ENCODE measurements at places on chromosomes 6 and 20.

DNA sequence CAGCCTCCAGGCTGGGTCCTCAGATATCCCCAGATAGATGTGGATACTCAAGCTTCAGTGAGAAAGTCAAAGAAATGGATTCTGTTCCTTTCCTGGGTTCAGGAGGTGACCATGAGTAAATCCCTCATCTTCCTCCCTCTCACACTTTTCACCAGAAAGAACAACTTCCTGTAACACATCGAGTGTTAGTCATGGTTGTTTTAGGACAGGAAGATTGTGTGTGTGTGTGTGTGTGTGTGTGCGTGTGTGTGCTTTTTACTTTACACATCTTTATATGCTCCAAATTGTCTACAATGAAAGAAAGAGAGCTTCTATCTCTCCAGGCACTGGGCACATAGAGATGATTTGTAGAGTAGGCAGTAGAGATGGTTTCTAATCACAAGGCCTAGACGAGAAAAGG lies 139.9 kb downstream of the TBXT start:
- no peak for DNase-seq

- DNase-seq: peak; percentile 29
These were observed 50.8 kb upstream of the FAM83D start for GRCh38 chr20:38875175-38875993.

DNA sequence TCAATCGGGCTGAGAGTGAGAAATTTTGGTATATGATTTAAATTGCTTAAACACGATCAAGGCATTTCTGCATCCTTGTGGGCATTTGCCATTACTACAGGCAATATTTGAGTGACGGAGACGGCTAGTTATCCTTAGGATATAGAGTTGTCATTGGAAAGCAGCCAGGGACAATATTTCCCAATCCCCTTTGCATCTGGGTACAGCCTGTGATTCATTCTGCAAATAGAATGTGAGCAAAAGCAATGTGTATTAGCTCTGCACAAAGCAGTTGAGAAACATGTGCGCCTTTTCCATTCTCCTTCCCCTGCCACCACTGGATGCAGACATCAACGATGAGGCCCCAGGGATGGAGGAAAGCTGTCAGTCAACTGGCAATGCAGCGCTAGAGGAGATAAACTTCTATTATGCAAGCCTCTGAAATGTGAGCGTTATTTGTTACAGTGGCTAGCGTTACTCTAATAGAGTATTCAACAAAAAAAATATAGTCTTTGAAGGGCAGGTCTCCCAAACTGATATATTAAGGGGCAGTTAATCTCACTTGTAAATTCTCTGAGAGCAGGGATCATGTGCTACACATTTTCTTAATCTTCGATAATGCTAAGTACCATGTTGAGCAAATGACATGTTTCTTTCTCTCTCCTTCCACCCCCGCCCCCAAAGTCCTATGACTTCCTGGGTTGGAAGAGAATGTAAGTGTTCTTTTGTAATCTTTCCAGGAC lies 37.1 kb upstream of the NCOA3 start:
- no peak for DNase-seq

DNA sequence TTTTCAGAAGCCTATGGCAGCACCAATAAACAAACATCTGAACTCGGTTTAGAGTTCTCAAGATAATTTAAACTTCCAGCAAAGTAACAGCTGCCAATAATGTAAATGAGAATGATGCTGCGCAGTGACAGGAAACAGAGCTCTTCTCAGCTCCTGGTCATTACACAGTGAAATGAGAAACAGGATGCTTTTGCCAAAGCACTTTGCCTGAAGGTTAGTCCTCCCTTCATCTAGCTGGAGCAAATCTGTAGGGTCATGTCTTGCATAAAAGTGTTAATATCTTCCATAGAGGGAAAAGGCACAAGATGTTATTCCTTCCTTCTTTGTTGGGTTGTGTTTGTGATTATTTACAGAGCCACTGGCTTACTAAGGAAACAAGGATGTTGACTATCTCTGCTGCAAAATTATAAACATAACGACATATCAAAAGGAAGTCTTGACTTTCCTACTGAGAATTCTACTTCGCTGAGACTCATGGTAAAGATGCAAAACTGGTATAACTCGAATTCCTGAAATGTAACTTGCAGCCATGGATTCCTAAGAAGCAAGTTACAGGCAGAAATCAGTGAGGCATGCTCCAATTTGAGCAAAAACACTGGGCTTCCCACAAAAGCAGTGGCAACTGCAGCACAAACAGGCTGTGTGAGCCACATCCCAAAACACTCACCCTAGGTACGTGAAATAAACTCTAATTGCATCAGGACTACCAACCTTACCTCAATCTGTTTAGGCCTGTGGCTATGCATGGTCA lies 102.5 kb upstream of the BEND6 start:
- DNase-seq: no peak

- no peak for DNase-seq
These were observed 6.6 kb upstream of the CCR6 start for GRCh38 chr6:167116109-167116837.

DNA sequence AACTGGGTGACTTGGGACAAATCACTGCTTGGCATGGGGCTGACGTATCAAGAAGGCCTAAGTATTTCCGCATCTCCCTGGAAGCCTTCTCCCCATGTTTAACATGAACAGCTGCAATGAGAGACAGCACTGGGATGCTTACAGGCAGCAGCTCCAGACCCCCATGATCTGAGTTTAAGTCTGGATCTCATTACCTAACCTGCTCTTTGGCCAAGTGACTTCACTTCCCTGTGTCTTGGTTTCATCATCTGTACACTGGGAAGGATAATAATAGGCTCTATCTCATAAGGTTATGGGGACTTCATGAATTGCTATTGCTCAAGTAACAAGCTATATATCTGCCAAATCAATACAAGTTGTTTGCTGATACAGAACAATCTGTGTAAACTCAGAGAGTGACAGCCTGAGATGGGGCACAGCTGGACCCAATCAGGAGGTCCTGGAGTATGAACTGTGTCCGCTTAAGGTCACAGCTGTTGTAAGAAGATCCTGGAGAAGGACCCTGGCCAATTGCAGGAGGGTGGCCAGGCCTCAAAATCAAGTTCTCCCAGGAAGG lies 56.0 kb downstream of the TGM2 start:
- DNase-seq: no peak

- no peak for DNase-seq
These were observed 195.9 kb upstream of the SULF2 start for GRCh38 chr20:47981222-47981621.

All from activated CD4-positive, alpha-beta T cell treated with anti-CD3 and anti-CD28 coated beads for 24 hours (primary cell).